T-helper 22 cell (primary cell): ENCODE measurements at places on chromosomes 3 and 15.

- DNase-seq = peak; percentile 48
These were observed 47.2 kb upstream of the ICE2 start for GRCh38 chr15:60526127-60526616.

GRCh38 chr3:142916605-142917004 is 27.7 kb upstream of the PCOLCE2 start:
- no peak for DNase-seq

- DNase-seq = peak; percentile 48
These were observed 64.7 kb downstream of the SLC30A4 start for GRCh38 chr15:45457641-45458539.

DNA sequence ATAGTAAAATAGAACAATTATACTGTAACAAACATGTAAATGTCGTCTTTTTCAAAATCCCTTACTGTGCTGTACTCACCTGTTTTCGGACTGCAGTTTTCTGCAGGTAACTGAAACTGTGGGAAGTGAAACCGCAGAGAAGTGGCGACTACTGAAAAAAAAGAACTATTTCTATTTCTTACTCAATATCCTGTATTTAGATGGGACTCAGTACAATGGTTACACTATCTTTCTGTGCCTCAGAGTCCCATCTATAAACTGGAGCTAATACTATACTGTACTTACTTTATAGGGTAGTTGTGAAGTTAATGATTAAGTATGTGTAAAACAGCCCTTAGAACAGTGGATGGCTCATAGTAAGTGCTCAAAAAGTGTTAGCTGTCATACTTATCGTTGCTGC is 14.3 kb upstream of the P2RY12 start:
- DNase-seq = no peak

DNA sequence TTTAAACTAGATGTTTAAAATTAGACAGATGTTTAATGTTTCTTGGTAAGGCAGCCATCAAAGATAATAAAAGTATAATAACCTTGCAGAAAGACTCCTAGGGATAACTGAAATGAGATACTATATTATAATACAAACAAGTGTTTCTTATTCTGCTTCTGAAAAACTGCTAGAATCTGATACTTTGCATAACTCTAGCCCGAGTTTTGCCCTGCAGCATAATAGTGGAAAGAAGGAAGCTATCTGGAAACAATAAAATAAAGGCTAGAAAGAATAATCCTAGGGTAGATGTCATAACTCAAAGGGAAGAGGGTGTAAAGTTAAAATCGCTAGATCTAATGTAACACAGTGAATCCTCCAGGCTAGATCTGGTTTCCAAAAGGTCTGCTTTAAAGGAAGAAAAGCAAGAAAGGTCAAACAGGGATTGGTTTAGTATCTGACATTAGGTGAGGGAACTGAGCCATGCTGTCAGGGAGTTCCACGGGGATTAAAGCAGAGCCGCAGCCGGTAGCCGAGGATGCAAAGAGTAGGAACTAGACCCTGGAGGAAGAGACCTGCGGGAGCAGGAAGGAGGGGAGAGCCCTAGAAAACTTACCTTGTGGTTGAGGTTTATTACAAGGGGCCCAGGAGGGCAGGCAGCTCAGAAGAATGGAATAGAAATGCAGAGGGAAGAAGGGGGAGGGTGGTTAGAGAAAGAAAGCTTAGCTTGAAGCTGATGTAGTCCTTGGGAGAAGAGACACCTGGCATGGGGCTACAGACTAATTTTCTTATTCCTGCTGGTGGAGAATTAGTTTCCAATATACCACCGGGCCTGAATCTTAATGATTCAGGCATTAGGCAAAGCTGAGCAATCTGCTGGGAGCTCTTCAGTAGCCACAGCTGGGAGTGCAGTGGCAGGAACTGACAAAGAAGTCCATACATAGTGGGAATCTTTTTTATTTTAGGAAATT is 46.1 kb upstream of the TUSC7 start:
- no peak for DNase-seq

DNA sequence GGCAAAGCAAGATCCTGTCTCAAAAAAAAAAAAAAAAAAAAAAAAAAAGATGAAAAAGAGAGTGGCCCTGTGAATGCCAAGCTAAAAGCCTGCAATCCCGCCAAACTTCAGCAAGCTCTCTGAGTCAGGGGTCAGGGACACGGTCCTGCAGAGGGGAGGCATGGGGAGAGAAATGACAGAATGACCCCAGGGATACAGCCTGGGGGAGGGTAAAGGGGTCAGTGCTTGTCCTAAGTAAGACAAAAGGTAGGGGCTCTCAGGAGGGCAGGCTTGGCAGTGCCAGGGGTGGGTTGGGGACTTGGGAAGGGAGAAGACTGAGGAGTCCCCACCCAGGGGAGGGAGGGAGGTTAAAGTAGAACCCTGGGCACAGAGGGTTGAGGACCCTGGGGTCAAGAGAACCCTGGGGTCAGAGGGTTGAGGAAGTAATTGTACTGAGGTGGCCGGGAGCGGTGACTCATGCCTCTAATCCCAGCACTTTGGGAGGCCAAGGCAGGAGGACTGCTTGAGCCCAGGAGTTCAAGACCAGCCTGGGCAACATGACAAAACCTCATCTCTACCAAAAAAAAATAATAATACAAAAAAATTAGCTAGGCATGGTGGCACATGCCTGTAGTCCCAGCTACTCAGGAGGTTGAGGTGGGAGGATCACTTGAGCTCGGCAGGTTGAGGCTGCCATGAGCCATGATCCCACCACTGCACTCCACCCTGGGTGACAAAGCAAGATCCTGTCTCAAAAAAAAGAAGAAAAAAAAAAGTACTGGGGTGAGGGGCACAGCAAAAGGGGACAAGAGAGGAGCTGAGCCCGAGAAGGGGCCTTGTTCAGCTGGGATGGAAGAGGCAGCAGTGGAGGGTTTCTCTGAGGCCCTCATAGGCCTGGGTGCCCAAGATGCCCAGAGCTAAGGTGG is 5.2 kb upstream of the SEMA3B start:
- no peak for DNase-seq

DNA sequence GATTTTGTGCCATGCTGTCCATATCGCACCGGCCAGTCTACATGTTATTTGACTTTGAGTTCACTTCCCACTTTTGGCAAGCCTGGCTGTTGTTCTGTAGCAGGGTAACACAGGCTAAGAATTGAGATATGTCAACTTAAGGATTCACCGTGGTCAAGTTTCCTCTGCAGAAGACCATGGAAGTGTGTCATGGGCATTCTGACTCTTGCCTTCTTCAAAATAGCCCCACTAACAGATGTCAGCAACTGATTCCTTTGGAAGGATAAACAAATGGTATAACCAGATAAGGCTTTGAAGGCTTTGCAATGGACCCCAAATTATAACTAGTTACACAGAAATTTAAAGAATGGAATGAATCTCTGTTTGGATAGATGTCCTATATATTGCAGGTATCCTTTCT is 20.1 kb upstream of the CD47 start:
- no peak for DNase-seq

DNA sequence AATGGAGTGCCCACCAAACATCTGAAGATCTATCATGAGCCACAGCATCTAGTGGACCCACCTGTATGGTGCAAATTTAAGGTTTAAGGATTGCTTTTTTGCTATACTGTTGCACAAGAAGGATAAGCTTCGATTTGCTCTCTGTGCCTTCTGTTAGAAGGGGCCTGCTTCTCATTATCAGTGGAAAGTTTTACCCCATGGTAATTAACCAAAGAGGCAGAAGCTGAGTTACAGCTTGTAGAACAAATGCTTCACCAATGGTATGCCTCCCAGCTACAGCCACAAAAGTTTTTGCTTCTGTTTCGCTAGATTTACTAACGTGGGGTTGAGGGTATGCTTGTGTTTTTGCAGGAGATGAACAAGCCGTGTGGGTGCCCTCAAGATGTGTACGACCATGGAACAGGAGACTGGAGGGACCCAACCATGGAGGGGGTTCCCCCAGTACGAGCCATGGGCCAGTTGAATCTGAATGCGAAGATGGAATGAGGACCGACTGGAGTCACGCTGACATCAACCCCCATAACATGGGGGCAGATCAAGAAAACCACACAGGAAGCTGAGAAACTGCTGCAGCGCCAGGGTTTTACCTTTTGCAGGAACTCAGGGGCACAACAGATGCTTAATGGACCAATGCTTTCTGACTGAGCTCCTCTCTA is 43.5 kb downstream of the ACAD9 start:
- DNase-seq = peak; percentile 14

DNA sequence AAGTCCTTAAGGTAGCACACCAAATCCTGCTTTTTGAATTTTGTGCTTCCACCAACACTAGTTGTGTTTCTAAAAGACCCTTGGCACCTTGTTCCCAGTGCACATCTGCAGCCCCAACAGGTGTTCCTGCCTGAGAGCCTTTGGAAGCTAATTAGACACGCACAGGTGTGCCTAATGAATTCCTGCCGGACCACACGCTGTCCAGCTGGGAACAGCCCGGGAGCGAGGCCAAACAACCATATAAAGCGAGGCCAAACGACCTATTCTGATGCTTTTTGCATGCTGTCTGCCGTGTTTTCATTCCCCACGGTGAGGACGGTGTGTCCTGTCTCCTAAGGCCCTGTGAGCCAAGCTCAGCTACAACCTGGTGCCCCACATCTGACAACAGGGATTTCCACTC is 99.5 kb downstream of the ATG7 start:
- DNase-seq = no peak

GRCh38 chr15:54990793-54991192 is 205.9 kb downstream of the RSL24D1 start:
- DNase-seq = no peak

DNA sequence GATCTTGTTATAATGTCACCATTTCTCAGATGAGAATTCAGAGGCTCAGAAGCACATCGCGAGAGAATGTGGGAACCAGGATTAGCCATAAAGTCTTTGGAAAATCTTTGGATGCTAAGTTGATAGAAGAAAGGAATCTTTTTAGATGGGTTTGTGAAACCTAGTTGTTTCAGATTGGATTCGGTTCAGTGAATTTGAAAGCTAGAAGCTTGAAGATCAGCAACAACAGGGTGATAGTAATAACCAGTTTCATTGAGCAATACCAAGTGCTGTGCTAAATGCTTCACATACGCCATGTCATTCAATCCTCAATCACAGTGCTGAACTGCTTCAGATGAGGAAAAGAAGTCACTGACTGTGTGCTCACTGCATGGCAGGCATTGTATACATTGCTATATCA is 47.4 kb upstream of the MITF start:
- no peak for DNase-seq

DNA sequence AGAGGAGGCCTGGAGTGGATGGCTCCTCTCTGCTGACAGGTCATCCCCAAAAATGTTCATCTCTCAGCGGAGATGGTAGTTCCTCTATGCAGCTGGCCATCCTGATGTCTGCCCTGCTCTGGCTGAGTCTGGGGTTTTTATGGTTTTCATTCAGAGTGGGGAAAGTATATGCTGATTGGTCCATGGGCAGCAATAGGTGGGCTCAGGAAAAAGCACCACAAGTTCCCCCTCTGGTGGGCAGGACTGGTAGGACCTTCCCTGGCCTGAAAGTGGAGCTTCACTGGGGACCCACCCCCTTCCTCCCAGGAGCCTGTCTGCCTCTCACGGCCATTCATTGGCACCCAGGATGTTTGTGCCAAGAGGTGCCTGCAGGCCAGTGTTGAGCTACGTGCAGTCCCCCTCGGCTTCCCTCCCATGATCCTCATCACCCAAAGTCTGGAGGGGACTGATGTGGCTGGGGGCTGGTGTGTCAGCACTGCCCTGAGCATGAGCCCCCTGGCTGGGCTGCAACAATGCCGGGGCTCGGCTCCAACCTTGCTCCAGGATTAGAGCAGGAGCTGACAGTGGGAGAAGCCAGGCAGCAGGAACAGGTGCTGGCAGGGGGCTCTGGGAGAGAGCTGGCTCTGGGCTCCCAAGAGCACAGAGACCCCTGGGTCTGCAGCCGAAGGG is 13.1 kb upstream of the BLOC1S6 start:
- DNase-seq = no peak

DNA sequence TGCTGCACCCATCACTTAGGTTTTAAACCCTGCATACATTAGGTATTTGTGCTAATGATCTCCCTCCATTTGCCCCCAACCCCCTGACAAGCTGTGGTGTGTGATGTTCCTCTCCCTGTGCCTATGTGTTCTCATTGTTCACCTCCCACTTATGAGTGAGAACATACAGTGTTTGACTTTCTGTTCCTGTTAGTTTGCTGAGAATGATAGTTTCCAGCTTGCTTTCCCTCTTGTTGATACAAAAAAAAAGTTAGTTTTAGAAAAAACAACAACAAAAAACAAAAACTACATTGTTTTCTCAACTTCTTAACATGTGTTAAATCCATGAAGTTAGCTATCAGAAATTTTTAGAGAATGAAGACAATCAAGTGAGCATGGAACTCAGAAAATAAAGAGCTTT is 953.0 kb downstream of the VGLL3 start:
- DNase-seq = no peak

- DNase-seq = peak; percentile 43
These were observed 589 bp downstream of the NEIL1 start for GRCh38 chr15:75347222-75348033.

DNA sequence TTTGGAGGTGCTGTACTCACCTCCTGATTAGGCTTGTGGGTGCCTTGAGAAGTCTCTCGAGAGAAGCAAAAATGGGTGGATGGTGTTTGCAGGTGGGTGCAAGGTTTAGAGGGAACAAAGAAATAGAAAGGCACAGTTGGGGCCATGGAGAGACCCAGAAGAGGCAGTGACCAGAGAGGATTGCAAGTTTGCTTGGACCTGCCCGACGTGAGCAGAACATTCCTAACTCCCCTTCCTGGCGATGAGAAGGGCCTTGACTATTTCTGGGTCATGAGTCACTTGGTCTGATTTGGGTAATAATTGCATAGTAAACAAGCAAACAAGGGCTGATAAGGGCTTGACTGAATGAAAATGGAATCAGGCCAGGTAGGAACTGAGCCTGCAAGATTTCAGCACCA is 7.0 kb upstream of the CTSH start:
- no peak for DNase-seq

GRCh38 chr15:34606545-34606944 is 23.1 kb upstream of the GOLGA8B start:
- no peak for DNase-seq

DNA sequence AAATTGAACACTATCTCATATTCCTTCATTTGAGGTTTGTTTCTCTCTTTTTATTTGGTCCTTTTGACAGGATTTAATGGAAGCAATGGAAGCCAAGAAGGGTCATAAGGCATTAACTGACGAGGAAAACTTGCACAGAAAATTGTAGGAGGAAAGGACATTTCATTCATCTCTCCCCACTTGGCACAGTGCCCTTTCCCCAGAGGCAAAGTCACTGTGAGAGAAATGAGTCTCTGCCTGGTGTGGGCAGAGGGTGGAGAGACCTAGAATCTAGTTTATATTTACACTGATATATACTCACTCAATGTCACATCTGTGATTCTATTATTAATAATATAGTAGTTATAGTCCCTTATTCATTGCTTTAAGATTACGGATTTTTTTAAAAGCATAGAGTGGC is 324.6 kb upstream of the IL12A start:
- DNase-seq = no peak

- no peak for DNase-seq
These were observed 571.6 kb upstream of the CCDC54 start for GRCh38 chr3:106805625-106806024.

GRCh38 chr15:42401544-42402454 is 42.5 kb downstream of the CAPN3 start:
- no peak for DNase-seq
